Pericardium fibroblast (primary cell): ENCODE measurements at places on chromosomes 1 and 21. TPM values are rescaled to one million over a fixed set of nuclear protein-coding genes. Genes with fewer than 3 reads are reported as not detected.

PSMA5 gene
- 28.9 and 32.3 TPM in 2 replicates for total RNA-seq

MTF2 gene
- total RNA-seq = 5.2 and 10.3 TPM in 2 replicates

LRRC53 gene
- not detected in 2 replicates for total RNA-seq

OR2L8 gene
- not detected in 2 replicates for total RNA-seq
